ENCODE measurements at places on chromosomes 11 and 22.

GRCh38 chr11:88552379-88553062, 215.0 kb upstream of the CTSC start:
- H3K27me3 ChIP-seq = peaks cover 4% of the 10 kb centered on the region
- H3K4me3 ChIP-seq = no peak overlapping the region
- H3K27ac ChIP-seq = no peak overlapping the region
- no peaks in the 10 kb centered on the region for H3K4me1 ChIP-seq

DNA sequence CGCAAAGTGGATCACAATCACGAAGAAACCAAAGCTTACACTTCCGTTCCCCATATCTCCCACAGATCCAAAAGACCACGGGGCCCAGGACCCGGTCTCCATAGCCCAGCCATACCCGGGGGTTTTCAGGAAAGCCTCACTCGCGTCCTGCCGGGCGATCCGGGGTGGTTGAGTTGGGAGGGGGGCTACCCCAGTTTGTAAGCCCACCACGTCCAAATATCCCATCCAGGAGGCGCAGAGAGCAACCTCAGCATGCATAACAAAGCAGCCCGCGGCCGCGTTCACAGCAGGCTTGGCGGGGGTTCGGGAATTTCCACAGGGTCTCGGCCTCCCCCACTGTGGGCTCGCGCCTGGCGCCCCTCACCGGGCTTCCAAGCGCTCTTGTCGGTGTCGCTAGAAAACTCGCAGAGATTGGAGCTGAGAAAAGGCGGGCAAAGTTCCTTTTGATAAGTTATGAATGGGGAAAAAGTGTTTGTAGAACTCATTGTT, 9.5 kb downstream of the SDF2L1 start:
- H3K36me3 ChIP-seq = no peaks in the 10 kb centered on the region
- peaks cover 24% of the 10 kb centered on the region for H3K4me1 ChIP-seq
- H3K27ac ChIP-seq = no peak overlapping the region
- DNase-seq = no peak
- H3K27me3 ChIP-seq = no peaks in the 10 kb centered on the region
- H3K4me3 ChIP-seq = peak overlapping the region; percentile 74

DNA sequence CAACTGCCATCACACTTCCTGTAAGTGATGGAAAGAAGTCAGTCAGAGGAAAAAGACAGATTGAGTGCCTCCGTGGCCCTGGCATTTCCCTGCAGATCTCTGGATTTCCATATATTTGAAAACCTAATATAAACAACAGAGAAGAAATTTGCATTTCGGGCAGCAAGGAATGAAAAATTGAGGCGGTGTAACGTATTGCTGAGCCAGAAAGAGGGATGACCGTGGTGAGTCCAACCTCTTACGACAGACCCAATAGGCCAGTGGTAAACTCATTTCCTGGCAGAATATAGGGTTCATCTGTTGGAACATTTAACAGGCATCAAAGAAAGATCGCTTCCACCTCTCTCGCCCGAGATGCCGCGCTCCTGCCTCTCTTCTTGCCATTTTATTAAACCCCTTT, 336.5 kb downstream of the MIAT start:
- no peaks in the 10 kb centered on the region for H3K4me1 ChIP-seq
- no peak overlapping the region for H3K27ac ChIP-seq
- no peaks in the 10 kb centered on the region for H3K27me3 ChIP-seq
- DNase-seq = no peak

DNA sequence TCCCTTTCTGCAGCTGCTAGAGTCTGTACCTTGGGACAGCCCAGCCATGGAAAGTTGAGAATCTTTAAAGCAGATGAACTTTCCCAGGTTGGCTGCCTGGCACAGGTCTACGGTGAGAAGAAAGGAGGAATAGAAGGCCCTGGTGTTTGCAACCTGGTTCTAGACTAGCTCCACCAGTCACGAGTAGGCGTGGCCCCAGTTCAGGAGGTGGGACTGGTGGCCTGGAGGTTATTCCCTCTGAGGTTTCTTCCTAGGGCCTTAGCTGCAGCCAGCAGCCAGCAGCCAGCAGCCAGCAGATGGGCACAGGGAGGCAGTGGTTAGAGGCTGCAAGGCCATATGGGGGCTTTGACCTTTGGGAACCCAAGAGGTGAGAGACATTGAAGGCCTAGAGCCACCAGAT, 40.9 kb downstream of the PRDM11 start:
- no peaks in the 10 kb centered on the region for H3K4me1 ChIP-seq
- H3K27me3 ChIP-seq = no peaks in the 10 kb centered on the region
- peaks cover 10% of the 10 kb centered on the region for H3K36me3 ChIP-seq
- no peak for DNase-seq

- no peaks in the 10 kb centered on the region for H3K27me3 ChIP-seq
- H3K27ac ChIP-seq = no peak overlapping the region
- no peaks in the 10 kb centered on the region for H3K36me3 ChIP-seq
- no peaks in the 10 kb centered on the region for H3K4me1 ChIP-seq
- DNase-seq = no peak
Observed at GRCh38 chr11:20005747-20006146, 154.5 kb downstream of the DBX1 start.
